Activated T-helper 2 cell treated with anti-CD3 and anti-CD28 coated beads, Interferon-gamma antibody, Interleukin-2, Interleukin-4, amounts not matched to agents 10 μg/mL and 5 μg/mL and 100 μg/mL, durations not matched to agents 14 hours and 24 hours and 36 hours (primary cell): ENCODE measurements at places on chromosomes 2 and 18. TPM values are rescaled to one million over a fixed set of nuclear protein-coding genes. Genes with fewer than 3 reads are reported as not detected.
A peak's percentile ranks its signal among the peaks of the same experiment; 100 is the strongest.

GRCh38 chr18:76432274-76432755 is 62.7 kb downstream of the ZNF516 start:
- peaks cover 2% of the 10 kb centered on the region for H3K27me3 ChIP-seq
- no peak overlapping the region for H3K4me3 ChIP-seq
- H3K4me1 ChIP-seq: no peaks in the 10 kb centered on the region
- no peak overlapping the region for H3K27ac ChIP-seq

DNA sequence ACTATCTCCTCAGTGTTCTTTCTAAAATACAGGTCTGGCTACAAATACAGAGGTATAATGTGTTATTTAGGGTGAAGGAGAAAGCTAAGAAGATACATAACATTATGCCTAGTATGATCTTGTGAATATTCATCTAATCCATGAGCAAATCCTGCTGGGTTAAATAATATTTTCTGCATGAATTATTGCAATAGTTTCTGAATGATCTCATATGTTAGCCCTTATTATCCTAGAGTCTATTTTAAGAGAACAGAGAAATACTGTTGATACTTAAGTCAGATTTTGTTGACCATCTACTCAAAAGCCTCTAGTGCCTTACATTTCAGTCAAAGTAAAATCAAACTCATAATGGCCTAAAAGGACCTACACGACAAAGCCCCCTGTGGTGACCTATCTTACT is 382.3 kb downstream of the FIGN start:
- H3K27me3 ChIP-seq: peaks cover 8% of the 10 kb centered on the region
- H3K4me3 ChIP-seq: no peak overlapping the region
- no peak for DNase-seq
- H3K27ac ChIP-seq: no peak overlapping the region
- H3K4me1 ChIP-seq: no peaks in the 10 kb centered on the region

DNA sequence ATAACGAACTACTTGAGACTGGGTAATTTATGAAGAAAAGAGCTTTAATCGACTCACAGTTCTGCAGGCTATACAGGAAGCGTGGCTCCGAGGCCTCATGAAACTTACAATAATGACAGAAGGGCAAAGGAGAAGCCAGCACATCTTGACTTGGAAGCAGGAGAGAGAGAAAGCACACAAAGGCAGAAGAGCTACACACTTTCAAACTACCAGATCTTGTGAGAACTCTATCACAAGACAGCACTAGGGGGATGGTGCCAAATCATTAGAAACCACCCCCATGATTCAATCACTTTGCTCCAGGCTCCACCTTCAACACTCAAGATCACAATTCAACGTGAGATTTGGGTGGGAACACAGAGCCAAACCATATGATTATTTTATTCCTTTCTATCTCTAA is 655.9 kb upstream of the SYT4 start:
- DNase-seq: no peak
- H3K36me3 ChIP-seq: no peaks in the 10 kb centered on the region
- H3K27ac ChIP-seq: no peak overlapping the region
- no peaks in the 10 kb centered on the region for H3K27me3 ChIP-seq

DNA sequence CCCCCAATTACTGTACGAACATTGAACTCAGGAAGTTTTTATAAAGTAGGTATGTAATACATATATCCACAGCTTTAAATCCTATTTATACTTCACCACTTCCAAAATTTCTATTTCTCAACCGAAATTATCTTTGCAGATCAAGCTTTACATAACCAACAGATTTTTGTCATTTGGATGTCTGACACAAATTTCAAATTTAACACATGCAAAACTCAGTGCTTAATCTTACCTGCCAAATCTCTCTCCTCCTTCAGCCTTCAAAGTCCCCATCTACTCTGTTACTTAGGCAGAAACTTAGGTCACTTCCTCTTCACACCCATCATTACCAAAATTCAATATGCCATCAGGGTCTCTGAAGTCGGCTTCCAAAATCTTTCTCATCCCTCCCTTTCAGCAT is 990.1 kb upstream of the NRXN1 start:
- no peak overlapping the region for H3K4me3 ChIP-seq
- no peak overlapping the region for H3K27ac ChIP-seq
- H3K36me3 ChIP-seq: no peaks in the 10 kb centered on the region
- DNase-seq: no peak

Gene HOXD13
- total RNA-seq: not detected in 2 replicates

GRCh38 chr2:214839464-214839863 is 30.0 kb upstream of the BARD1 start:
- no peaks in the 10 kb centered on the region for H3K4me1 ChIP-seq
- DNase-seq: no peak
- H3K4me3 ChIP-seq: no peak overlapping the region
- no peaks in the 10 kb centered on the region for H3K36me3 ChIP-seq
- no peaks in the 10 kb centered on the region for H3K27me3 ChIP-seq

DNA sequence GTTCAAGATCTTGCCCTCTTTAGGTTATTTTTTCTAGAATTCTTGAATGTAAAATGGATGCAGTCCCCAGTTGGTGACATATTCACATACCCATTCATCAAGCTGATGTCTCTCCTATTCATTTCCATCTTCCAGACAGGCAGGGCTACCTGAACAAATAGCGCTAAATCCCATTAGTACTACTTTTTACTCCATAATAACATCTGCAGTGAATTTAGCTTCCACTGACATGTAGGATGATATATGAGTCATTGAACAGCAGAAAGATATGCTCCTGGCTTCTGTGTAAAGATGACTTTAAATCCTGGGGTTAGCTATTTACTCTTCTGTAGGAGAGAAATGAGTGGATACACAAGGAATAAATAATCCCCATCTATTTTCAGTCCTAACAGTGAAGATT is 194.7 kb downstream of the RND3 start:
- H3K27ac ChIP-seq: no peak overlapping the region
- no peak for DNase-seq
- no peak overlapping the region for H3K4me3 ChIP-seq
- H3K4me1 ChIP-seq: no peaks in the 10 kb centered on the region
- no peaks in the 10 kb centered on the region for H3K36me3 ChIP-seq
- no peaks in the 10 kb centered on the region for H3K27me3 ChIP-seq

- H3K27me3 ChIP-seq: peaks cover 9% of the 10 kb centered on the region
- no peak for DNase-seq
- peaks cover 14% of the 10 kb centered on the region for H3K36me3 ChIP-seq
- H3K4me3 ChIP-seq: no peak overlapping the region
- H3K4me1 ChIP-seq: peaks cover 37% of the 10 kb centered on the region
These were observed 3.4 kb upstream of the CKAP2L start for GRCh38 chr2:112767693-112768330.

GRCh38 chr2:86781363-86781762 is 9.3 kb downstream of the CD8A start:
- peaks cover 7% of the 10 kb centered on the region for H3K27me3 ChIP-seq
- H3K36me3 ChIP-seq: no peaks in the 10 kb centered on the region
- no peak overlapping the region for H3K4me3 ChIP-seq
- H3K27ac ChIP-seq: no peak overlapping the region
- DNase-seq: no peak

Gene GPR17
- total RNA-seq: not detected in 2 replicates

DNA sequence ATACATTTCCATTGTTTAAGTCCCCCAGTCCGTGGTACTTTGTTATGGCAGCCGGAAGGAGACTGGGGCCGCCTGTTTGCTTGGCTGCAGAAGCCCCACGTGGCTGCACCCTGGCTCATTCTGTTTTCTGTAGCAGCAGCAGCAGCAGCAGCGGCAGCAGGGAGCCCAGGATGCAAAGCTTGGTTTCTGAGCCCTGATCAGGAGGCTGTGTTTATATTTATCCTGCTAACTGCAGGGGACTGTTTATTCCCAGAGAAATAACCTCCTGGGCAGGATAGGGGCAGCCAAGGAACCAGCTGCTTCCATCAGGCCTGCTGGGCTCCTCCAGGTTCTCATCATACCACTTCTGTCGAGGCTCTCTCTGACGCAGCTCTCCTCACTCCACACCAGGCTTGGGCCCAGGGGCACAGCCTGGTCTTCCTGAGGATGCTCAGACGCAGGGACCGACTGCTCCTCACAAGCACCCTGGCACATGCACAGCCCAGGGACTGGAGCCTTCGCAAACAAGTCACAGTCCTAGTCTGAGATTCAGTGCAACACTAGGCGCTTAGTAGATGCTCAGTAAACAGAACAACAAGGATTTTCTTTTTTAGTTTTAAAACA is 139.0 kb downstream of the MSH2 start:
- peaks cover 3% of the 10 kb centered on the region for H3K27me3 ChIP-seq
- H3K36me3 ChIP-seq: no peaks in the 10 kb centered on the region
- DNase-seq: no peak
- H3K4me3 ChIP-seq: no peak overlapping the region
- H3K27ac ChIP-seq: no peak overlapping the region

Gene ARHGAP15
- 54.1 and 58.3 TPM in 2 replicates for total RNA-seq

Gene BCS1L
- total RNA-seq: 77.3 and 83.1 TPM in 2 replicates

Gene VWA3B
- not detected in 2 replicates for total RNA-seq

Gene ZNF236
- total RNA-seq: 19.8 and 22.9 TPM in 2 replicates

GRCh38 chr2:232569541-232569940 is 19.1 kb downstream of the EIF4E2 start:
- H3K36me3 ChIP-seq: peaks cover 68% of the 10 kb centered on the region
- no peak overlapping the region for H3K4me3 ChIP-seq
- peaks cover 2% of the 10 kb centered on the region for H3K4me1 ChIP-seq

DNA sequence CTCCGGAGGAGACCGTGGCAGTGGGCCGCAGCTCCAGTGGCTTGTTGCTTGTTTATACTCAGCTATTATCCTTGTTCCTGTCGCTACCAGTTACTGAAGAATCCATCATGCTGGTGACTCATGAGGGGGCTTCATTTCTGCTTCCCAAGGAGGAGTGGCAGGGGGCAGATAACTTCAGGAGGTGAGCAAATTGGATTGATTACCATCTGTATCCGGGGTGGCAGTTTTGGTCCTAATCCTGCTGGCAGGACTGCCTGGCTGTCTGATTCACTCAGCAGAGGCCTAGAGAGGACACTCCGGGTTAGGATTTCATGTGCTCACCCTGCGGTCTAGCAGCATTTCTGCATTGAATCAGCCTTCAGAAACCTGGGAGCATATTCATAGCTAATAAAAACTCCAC is 230.0 kb downstream of the ACTR3 start:
- H3K27me3 ChIP-seq: peaks cover 1% of the 10 kb centered on the region
- no peaks in the 10 kb centered on the region for H3K4me1 ChIP-seq
- H3K27ac ChIP-seq: no peak overlapping the region
- H3K4me3 ChIP-seq: no peak overlapping the region
- DNase-seq: no peak
- no peaks in the 10 kb centered on the region for H3K36me3 ChIP-seq

GRCh38 chr2:176137906-176138305 is 8.4 kb downstream of the HOXD8 start:
- DNase-seq: no peak
- H3K27me3 ChIP-seq: peaks cover 86% of the 10 kb centered on the region
- no peak overlapping the region for H3K27ac ChIP-seq
- H3K4me3 ChIP-seq: no peak overlapping the region
- no peaks in the 10 kb centered on the region for H3K36me3 ChIP-seq

DNA sequence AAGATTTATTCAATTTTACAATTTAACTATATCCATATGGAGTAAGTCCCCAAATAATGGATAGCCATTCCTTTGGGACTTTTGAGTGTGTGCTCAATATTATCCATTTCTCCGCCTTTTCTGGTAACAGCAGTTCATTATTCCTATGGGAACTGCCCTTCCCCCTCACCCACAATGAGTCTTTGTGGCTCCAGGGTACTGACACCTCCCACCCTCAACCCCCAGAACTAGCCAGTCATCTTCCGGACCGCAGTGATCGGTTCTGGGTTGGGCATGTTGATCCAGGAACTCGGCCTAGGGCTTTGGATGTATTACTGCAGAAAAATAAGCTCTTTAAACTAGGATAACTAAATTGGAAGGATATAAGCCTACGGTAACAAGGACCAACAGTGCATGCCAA is 45.4 kb upstream of the CCDC150 start:
- H3K36me3 ChIP-seq: no peaks in the 10 kb centered on the region
- peaks cover 7% of the 10 kb centered on the region for H3K4me1 ChIP-seq
- H3K4me3 ChIP-seq: peak overlapping the region; percentile 26
- no peak overlapping the region for H3K27ac ChIP-seq

Gene HAT1
- 67.4 and 70.1 TPM in 2 replicates for total RNA-seq

Gene UPP2
- not detected in 2 replicates for total RNA-seq

Gene CIB4
- not detected in 2 replicates for total RNA-seq

DNA sequence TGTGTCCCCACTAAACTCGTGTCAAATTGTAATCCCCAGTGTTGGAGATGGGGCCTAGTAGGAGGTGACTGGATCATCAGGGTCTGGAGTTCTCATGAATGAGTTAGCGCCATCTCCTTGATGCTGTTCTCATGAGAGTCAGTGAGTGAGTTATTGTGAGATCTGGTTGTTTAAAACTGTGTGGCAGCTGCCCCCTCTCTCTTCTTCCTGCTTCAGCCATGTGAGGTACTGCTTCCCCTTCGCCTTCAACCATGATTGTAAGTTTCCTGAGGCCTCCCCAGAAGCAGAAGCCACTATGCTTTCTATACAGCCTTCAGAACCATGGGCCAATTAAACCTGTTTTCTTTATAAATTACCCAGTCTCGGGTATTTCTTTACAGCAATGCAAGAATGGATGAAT is 50.4 kb downstream of the AP1S3 start:
- H3K4me3 ChIP-seq: no peak overlapping the region
- H3K4me1 ChIP-seq: peaks cover 9% of the 10 kb centered on the region
- peaks cover 5% of the 10 kb centered on the region for H3K36me3 ChIP-seq
- no peak overlapping the region for H3K27ac ChIP-seq
- H3K27me3 ChIP-seq: peaks cover 6% of the 10 kb centered on the region

GRCh38 chr2:66362701-66363100 is 72.2 kb upstream of the MEIS1 start:
- H3K4me1 ChIP-seq: no peaks in the 10 kb centered on the region

Gene POMC
- total RNA-seq: 5.8 and 6.7 TPM in 2 replicates

DNA sequence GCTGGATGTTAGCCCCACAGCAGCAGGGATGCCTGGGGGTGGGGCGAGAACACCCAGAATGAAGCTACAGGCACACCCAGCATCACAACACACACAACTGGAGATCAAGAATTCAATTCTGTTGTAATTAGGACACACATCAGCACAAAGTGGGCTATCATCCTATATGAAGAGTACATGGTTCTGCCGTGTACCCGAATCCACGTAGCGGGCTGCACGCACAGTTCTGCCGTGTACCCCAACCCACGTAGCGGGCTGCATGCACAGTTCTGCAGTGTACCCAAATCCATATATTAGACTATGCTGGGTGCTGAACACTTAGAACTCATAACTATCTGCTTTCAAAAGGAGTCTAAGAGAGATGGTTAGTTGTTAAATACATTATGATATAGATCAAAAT is 86.5 kb downstream of the EIPR1 start:
- no peak overlapping the region for H3K4me3 ChIP-seq
- no peaks in the 10 kb centered on the region for H3K4me1 ChIP-seq
- peaks cover 10% of the 10 kb centered on the region for H3K36me3 ChIP-seq
- DNase-seq: no peak
- no peaks in the 10 kb centered on the region for H3K27me3 ChIP-seq
- H3K27ac ChIP-seq: no peak overlapping the region

Gene DYNAP
- not detected in 2 replicates for total RNA-seq

GRCh38 chr18:5900262-5900661 is 4.9 kb upstream of the TMEM200C start:
- no peaks in the 10 kb centered on the region for H3K36me3 ChIP-seq
- no peak overlapping the region for H3K27ac ChIP-seq
- no peak overlapping the region for H3K4me3 ChIP-seq
- no peaks in the 10 kb centered on the region for H3K4me1 ChIP-seq
- no peak for DNase-seq
- peaks cover 57% of the 10 kb centered on the region for H3K27me3 ChIP-seq

GRCh38 chr2:172288603-172289002 is 138.8 kb upstream of the ITGA6 start:
- H3K27me3 ChIP-seq: peaks cover 12% of the 10 kb centered on the region
- DNase-seq: no peak
- no peaks in the 10 kb centered on the region for H3K36me3 ChIP-seq
- peaks cover 2% of the 10 kb centered on the region for H3K4me1 ChIP-seq
- no peak overlapping the region for H3K27ac ChIP-seq
- no peak overlapping the region for H3K4me3 ChIP-seq

Gene COLEC11
- total RNA-seq: 0.11 TPM in 1 of 2 replicates, not detected in the other
